ENCODE measurements at places on chromosomes 5 and 9.

DNA sequence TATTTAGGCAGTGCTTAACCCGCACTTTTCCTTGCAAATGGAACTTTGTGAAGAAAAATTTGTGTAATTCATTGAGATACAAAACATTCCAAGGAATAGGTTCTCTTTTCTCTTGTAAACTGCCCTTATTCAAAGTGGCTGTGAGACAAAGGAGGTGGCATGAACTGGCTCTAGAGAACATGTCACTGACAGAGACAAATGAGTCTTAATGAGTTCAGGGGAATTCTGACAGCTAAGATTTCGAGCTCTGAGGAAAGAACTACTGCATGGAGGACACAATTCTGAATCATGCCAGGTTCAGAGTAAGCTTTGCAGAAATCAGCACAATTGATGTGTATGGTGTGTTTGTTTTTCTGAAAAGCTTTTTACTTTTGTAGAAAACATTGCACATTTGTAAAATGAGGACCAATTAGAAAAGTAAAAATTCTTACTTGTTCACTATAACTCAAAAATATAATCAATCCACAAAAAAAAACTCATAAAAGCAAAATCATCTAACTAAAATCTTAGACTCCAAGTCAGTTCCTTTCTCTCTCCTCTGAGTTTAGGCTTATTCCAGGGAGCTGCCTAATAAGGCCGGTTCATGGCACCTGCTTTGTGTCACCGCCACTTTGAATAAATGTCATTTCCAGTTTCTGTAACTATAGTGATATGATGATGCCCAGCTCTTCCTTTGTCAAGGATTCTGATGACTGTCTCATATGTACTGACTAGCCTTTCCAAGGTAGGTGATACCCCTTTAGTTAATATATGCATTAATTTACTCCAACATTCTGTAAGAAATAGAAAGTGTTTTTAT is 163.2 kb downstream of the HCN1 start:
- DNase-seq = no peak

DNA sequence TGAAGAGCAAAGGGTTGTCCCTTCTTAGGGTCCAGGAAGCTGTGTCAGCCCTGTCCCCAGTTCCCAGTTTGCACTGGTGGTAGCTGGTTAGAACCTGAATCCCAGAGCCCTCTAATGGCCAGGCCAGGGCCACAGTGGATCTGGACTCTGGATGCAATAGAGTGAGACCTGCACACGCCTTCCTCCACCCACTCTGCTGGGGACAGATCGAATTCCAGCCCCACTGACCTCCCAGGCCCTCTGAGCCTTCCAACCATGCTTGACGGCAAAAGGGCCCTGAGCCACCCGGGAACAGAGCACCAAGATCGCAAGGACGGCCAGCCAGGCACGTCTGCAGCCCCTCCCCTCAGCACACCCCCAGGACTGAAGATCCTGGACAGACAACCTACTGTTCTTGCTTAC is 23.7 kb downstream of the NAIF1 start:
- no peak for DNase-seq

DNA sequence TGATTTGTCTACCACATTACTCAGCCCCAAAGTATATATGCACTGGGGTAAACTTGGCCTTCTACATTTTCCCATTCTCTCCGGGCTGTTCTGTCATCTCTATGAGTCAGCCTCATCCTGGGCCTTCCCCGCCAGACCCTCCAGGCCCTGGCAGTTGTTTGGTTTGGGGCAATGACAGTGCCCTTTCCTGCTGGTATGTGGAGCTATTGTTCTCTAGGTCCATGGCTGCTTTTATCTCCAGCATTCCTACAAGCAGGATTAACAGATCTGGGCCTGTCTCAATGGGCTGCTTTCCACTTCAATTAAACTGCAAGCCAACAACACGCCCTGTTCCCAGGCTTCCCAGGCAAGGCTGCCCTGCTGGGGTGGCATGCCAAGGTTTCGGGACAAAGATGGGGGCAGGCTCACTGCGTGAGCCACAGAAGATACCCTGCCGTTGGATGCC is 136.4 kb downstream of the SLIT3 start:
- DNase-seq = no peak

DNA sequence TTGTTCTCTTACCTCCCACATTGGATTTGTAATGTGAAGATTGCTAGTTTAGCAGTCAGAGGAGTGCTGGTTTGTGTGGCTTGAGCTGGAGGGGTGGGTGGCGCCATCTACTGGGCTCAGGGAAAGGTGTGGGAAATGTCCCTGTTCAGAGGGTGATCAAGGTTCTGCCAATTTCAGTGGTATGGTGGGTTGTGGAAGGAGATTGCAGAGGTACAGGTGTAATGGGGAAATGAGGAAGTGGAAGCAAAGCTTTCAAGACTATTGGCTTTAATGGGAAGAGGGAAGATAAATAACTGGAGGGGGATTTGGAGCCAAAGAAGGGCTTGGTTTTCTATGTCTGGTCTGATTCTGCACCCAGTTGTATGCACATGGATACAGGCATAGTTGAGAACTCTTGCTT is 76.4 kb downstream of the OSMR start:
- peak; percentile 41 for DNase-seq

DNA sequence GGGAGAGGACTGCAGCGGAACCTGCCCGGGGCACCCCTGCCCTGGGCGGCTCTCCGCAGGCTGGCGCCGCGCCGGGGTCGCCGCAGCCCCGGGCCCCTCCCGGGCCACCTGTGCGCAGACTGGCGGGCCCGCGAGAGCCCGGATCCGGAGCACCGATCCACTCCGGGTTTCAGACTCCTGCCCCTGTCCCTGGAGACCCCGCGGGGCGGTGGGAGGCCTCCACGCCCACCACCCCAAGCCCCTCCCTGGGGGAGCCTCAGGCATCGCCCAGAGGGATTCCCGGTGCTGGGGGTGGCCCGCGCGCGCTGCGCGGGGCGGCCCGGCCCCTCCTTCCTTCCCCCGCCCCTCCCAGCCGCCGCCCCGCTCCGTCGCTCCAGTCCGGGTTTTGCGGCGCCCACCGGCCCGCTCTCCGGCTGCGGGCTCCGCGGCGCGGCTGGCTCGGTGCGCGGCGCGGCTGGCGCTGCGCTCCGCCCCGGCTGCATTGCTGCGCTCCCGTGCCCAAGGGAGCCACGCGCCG is at the start of gene UNC5A:
Gene UNC5A, plus strand, starts transcription at position 479 of the 517 bp plus-strand sequence. CDS start 192 bp downstream, outside the sequence.
- DNase-seq = no peak

DNA sequence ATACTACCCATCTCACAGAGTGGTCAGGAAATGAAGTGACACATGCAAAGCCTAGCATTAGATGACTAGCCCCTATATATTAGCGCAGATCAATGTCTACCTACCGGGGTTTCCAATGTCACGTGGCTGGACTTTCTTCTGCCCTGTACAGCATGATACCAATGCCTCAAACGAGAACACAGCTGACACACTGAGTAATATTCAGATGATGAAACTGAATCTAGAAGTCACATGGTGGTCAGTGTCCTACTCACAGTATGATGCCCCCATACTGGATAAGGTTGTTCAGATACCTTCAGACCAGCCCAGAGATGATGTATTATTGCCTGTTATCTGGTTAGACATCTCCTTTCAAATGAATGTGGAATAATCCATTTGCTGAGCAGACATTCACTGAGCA is 71.1 kb upstream of the FRRS1L start:
- no peak for DNase-seq

GRCh38 chr9:73531658-73532057 is 380.0 kb downstream of the ANXA1 start:
- DNase-seq = no peak

GRCh38 chr9:133148199-133149129 is 15.2 kb downstream of the GBGT1 start:
- DNase-seq = peak; percentile 53

GRCh38 chr5:643811-644271 is 31.7 kb downstream of the CEP72 start:
- peak; percentile 70 for DNase-seq

DNA sequence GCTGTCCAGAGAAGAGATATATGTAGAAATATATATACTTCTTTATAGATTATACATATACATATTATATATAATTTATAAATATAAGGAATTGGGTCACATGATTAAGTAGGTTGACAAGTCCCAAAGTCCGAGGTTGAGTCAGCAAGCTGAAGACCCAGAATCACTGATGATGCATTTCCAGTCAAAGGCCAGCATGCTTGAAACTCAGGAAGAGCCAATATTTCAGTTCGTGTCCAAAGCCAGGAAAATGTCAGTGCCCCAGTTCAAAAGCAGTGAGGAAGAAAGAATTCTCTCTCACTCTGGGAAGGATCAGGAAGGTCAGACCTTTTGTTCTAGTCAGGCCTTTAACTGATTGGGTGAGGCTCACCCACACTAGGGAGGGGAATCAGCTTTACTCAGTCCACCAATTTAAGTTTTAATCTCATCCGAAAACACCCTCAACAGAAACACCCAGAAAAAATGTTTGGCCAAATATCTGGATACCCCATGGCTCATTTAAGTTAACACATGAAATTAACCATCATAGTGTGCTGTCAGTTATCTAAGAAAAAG is 42.0 kb upstream of the LVRN start:
- no peak for DNase-seq

- peak; percentile 5 for DNase-seq
Measured at GRCh38 chr9:75299324-75299723, 211.0 kb downstream of the OSTF1 start.

DNA sequence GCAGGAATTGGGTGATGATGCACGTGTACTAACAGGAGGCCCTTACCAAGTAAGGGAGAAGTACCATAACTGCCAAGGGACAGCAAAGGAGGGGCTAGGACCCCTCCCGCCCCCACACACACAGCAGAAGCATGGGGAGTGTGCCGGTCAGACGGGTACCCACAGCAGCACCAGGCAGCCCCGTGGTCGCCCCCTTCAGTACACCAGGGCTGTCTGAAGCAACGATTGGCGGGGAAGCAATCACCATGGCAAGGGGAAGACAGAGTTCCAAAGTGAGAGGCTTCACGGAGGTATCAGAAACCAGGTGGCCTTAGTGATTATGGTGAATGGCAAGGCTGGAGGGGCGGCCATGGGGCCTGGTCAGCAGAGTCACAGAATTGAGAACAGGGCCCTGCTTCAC is 72.2 kb downstream of the CAMSAP1 start:
- no peak for DNase-seq

- DNase-seq = no peak
Measured at GRCh38 chr9:103169798-103170197, 174.7 kb downstream of the CYLC2 start.

DNA sequence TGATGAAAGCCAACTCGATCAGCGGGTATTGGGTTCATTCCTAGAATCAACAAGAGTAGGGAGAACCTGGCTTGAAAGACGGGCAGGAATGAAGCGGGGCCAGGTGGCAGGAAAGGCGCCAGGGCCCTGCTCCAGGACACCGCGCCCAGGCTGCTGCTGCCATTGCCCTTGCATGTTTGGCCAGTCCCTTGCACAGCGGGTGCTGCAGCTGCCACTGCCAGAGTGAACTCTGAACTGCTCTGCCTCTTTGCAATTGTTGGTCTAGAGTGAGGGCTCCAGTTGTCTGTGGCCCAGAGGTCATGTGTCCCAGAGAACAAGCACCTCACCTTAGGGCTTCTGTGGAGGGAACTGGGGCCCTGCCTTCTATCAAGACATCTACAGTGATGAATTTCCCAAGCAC is 24.0 kb upstream of the CARTPT start:
- DNase-seq = no peak

DNA sequence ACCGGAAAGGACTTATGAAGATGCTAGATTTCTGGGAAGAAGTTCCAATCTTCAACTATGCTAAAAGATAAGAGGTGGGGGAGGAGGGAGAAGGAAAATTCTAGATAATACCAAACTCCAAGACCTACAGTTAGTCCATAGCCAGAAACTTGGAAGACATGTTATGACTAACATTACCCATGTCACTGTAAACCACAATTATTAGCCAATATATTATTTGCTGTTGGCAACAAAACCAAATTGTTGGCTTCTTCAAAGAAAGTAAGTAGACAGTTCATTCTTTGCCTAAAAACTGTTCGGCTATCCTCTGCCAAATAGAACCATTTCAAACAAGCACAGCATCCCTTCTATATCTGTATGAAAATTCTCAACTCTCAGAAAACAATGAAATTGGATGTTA is 25.1 kb downstream of the PRLR start:
- DNase-seq = no peak

DNA sequence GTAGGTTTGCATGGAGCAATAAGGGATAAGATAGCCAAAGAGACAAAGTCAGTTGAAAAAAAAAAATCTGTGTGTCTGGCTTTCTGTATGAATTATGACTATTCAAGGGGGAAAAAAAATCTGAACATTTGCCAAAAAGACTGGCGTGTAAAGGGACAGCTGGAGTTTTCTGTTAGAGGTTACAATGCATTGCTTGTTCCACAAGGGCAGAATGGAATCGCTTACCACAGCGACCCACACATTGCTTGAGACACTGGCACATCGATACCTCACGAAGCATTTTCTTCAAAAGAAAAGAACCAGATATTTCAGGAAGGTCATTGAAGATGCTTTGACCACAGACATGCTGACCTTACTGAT is 327.8 kb downstream of the TMEM167A start:
- peak; percentile 35 for DNase-seq

DNA sequence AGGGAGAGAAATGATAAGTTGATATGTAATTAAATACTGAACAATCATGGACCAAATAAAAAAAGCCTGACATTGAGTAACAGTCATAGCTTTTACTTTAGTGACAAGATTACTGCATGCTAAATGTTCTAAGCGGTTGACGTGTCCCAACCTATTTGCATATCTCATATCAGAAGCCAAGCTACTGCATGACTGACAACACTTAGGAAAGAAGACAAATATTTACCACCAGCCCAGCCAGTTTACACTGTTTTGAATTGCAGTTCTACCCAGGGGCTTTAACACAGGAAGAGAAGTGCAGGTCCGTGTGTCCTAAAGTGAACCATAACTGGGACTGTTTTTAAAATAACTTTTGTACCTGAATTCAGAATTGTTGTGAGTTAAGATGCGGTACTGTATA is 219.9 kb downstream of the PRDM9 start:
- peak; percentile 82 for DNase-seq

DNA sequence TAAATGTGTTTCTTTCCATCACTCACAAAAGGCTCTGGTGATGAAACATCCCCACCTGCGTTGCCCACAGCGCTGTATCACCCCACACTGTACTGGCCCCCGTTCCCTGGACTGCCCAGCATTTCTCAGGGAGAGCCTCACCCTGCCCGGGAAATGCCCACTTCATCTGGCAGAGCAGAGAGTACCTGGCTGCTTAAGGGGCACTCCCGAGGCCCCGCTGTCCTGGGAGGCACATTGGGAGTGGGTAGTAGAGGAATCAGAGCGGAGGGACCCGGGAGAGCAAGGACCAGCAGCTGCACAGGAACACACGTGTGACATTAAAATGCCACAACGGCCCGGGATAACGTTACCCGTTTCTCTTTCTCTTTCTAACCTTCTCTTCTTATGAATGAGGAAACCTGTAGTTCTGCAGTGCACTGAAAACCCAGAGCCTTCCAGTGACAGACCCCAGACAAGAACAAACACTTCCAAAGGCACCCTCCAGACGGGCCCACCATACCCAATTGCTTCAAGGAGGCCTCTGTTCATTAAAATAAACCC is 110.0 kb downstream of the ROR2 start:
- no peak for DNase-seq

Data from NCI-H526 (cell line).